ENCODE measurements at places on chromosomes 4 and X.

DNA sequence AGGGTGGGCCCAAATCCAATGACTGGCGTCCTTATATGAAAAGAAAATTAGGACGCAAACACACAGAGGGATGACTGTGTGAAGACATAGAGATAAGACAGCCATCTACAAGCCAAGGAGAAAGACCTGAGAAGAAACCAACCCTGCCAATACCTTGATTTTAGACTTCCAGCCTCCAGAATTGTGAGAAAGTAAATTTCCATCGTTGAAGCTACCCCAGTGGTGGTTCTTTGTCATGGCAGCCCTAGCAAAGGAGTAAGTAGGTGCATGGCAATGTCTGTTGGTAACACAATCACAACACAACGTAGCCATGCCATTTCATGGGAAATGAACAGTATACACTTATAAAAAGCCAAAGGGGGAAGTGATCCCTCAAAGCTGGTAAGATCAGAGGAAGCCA is 25.3 kb downstream of the SMIM20 start:
- DNase-seq = no peak

GRCh38 chrX:53153581-53153980 is 59.6 kb downstream of the KANTR start:
- DNase-seq = no peak

GRCh38 chr4:38687571-38688011 is 23.6 kb downstream of the KLF3 start:
- DNase-seq = no peak

GRCh38 chr4:20137176-20137575 is 114.5 kb upstream of the SLIT2 start:
- DNase-seq = no peak

GRCh38 chrX:41481264-41482109 is 34.3 kb downstream of the NYX start:
- no peak for DNase-seq

- peak; percentile 34 for DNase-seq
These were observed 60.9 kb downstream of the UGT8 start for GRCh38 chr4:114659386-114660008.

DNA sequence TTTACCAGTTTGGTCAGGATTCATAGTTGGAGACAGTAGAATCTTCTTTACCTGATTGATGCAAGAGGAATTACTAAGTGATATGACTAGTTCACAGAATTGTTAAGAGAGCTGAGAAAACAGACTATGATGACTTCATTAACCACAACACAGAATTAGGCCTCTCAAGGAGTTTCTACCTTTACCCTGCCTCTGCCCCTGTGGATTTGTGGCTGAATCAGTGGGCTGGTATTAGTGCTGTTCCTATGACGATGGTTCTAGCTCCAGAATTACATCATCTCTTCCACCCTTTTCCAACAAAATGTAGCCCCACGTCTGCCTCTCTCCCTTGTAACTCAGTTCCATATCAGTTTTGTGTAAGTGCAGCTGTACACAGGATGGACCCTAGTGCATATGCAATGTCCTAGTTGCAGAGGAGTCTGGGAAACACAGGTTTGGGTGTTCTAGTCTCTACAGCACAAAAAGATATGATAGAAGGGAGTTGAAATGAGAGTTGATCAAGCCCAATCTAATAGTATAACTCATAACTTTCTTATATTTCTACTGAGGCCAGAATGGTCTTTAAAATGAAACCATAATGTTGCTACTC is 99.3 kb downstream of the ANXA5 start:
- no peak for DNase-seq

DNA sequence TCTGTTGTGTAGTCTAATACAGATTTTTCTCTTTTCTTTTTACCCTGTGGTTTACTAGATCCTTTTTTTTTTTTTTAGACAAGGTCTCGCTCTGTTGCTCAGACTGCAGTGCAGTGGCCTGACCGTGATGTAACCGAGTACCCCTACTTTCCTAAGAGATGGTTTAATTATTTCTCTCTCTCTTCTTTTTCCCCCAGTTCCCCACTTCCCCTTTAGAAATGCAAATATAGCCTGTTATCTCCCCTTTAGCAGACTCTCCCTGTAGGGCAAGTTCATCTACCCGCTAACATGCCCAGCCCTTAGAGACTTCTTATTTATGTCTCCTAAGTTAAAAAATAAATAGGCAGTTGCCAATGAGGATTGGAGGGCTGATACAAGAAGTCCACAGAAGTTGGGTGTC is 4.5 kb downstream of the SNX25 start:
- no peak for DNase-seq

DNA sequence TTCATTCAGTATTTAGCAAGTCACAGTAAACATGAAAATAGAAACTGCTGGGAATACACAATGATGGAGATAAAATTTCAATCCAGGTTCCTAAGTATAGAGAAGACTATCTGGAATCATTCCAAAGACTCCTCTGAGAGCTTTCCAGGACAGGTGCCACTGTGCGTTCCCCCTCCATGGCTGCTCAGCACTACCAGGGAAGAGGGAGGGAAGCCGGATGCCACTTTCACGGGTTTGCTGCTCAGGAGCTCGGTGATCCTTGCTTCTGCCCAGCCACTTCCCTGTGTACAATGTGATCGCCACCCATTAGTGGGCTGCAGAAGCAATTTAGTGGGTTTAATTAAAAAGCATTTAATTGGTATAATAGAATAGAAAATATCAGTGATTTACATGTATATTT is 94.5 kb downstream of the FNIP2 start:
- no peak for DNase-seq
